Right lobe of liver (tissue), 6 donors: ENCODE measurements at places on chromosomes 12 and 14. TPM values are rescaled to one million over a fixed set of nuclear protein-coding genes. Genes with fewer than 3 reads are reported as not detected.

- no peak for DNase-seq
Observed at GRCh38 chr12:93404961-93405849, 27.5 kb downstream of the NUDT4 start.

DNA sequence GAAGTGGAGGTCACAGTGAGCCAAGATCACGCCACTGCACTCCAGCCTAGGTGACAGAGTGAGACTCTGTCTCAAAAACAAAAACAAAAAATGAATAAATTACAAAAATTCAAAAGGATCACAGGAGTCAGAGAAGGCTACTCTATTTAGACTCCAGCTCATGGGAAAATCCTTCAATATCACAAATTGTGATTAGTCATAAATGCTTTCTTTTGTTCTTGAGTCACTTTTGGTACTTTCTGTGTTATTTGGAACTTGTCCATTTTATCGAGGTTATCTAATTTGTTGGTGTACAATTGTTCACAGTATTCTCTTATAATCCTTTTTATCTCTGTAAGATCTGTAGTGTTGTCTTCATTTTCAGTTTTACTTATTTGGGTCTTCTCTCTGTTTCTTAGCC is 18.9 kb downstream of the ALDH2 start:
- no peak for DNase-seq

GRCh38 chr12:39581592-39581991 is 38.0 kb downstream of the ABCD2 start:
- no peak for DNase-seq

DNA sequence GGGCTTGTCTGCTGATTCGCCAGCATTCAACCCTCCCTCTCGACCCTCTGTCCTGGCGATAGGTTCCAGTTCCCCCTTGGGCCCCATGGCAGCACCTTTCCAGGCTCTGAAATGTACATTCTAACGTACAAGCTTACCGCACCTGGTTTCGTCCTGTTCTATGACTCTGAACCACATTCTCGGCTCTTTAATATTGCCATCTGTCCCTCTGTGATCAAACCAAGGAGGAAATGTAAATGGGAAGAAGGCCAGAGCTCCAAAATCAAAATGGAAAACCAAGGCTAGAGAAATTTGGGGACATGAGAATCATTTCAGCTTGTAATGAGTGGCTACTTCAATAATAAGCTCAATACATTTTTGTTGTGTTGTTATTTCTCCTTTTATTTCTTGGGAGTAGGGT is 117.2 kb downstream of the TTC7B start:
- DNase-seq, result no peak

GRCh38 chr12:65742018-65743010 is 82.0 kb upstream of the HMGA2 start:
- no peak for DNase-seq

GRCh38 chr14:54472315-54472714 is 16.5 kb downstream of the GMFB start:
- DNase-seq, result no peak

GRCh38 chr12:57816001-57816854 is 2.3 kb downstream of the AVIL start:
- no peak for DNase-seq

GRCh38 chr14:21867541-21867940 is 193.9 kb upstream of the OR4E1 start:
- no peak for DNase-seq

- no peak for DNase-seq
Observed at GRCh38 chr14:103221781-103222358, 98.6 kb downstream of the TNFAIP2 start.

DNA sequence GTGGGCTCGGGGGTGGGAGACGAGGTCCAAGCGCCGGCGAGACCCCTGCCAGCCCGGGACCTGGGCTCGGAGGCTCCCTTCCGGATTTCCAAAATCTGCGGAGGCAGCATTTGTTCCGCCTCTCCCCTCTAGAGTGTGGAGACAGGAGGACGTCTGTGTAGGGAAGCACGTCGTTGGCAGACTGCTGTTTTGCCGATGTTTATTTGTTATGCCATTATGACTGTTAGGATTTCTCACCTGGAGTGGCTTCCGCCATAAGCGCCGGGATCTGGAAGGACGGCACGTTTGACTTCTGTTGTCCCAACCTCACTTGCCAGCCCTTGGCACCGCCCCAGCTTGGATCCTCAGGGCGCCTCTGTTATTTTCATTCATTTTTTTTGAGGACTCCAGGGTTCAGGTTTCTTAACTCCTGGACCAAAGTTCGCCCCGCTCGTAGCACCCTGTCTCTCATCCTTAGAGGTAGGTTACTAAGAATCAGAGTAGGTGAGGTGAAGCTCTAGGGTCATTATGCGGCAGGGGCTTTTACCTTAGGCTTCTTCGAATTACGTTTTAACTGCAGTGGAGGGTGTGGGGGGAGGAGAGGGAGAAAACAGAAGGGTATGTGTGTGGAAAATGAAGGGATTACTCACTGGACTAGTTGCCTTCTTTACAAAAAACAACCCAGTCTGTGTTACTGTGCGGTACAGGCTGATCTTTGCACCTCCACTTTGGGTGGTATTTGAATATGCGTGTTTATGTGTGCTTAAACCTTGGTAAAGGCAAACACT is 547 bp upstream of the PYGL start:
- peak; percentile 68 for DNase-seq

GRCh38 chr12:69284131-69284530 is 44.8 kb downstream of the CPSF6 start:
- peak; percentile 86 for DNase-seq

GRCh38 chr12:106790020-106790419 is 15.5 kb downstream of the RIC8B start:
- no peak for DNase-seq

GRCh38 chr12:92253301-92253700 is 107.7 kb upstream of the BTG1 start:
- DNase-seq, result no peak

DNA sequence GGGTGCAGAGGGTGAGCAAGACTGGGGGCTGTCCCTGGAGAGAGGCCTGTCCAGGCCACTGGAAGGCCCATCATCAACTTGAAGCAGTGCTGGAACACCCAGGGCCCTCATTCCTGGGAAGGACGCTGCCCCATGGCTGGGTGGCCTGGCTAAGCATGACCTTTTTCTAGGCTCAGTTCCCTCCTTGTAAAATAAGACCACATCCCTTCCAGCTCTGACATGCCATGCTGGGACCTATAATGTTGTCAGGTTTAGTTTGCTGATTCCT is 62.8 kb downstream of the SYNE3 start:
- DNase-seq, result no peak

GRCh38 chr12:124715121-124715990 is 147.9 kb upstream of the NCOR2 start:
- no peak for DNase-seq

DNA sequence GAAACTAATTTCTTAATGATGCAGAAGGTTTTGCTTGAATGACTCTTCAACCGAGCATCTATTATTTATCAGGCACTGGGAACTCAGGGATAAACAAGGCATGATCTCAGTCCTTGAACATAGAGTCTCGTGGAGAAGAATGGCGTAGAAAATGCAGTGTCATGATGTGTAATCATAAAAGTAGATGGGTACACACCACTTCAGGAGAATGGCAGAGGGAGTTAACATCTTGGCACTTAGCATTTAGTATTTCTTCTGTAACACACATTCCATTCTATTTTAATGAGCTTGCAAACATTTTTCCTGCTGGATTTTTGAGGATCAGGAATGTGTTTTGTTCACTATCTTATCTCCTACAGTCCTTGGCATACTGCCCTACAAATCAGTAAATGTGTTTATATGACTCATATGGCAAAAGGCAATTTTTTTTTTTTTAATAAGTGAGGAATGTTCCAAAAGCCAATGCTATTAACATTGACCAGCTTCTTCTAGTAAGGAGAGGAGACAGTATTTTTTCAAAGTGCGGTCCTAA is 3.8 kb downstream of the TXNRD1 start:
- no peak for DNase-seq

- peak; percentile 61 for DNase-seq
Observed at GRCh38 chr12:2891240-2892053, 756 bp downstream of the TULP3 start.

DNA sequence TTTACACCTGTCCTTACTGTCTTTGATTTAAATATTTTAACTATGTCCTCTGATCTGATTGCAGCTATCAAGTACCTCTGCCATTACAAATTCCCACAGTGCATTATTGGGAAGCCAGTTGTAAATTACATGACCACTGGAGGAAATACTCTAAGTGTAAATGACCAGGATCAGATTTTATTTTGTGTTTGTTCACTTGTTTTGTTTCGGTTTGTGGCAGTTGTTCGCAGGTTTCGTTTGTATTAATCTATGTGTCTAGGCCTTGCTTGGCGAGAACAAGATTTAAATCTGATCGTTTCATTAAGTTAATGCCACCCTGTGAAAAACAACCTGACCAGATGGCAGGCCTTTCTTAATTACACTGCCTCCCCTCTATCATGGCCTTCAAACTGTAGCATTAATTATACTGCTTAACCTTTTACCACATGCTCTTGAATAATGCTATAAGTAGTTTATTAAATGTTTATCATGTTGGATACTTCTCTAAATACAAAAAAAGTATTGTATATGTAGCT is 990.1 kb downstream of the TMTC2 start:
- DNase-seq, result no peak

- DNase-seq, result no peak
Observed at GRCh38 chr14:30240018-30240417, 312.4 kb upstream of the PRKD1 start.

GRCh38 chr14:69152181-69152901 is 578 bp downstream of the DCAF5 start:
- DNase-seq, result no peak

DNA sequence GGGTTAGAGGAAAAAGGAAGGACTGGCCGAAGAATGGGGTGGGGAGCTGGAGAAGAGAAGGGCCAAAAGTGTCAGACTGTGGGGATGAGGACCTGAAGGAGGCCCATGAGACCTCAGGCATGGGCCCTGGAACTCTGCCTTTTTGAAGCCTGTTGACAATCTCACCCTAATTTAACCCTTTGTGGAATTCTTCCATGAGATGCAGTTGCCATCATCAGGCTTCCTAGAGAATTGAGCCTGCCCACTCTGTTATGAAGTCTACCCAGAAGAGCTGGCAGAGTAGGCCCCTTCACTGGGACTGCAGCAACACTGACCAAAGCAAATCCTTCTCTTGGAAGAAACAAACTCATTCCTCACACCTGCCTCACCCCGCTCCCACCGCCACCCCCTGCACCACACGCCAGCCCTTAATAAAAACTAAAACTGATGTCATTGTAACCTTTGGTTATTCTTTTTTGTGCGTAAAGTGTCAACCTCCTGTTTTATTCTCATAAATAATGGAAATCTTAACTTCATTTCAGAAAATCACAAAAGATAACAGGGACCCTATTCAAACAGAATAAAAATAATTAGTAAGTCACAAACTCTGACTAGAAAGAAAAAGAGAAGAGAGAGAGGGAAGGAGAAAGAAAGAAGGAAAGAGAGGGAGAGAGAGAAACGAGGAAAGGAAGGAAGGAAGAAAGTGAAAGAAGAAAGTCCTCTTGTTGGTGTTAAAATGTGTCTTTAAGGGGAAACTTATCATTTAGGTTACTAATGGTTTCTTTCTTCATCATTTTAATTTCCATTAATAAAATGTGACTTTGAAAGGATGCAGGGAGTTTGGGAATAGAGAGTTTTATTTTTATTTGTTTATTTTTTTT is 61.3 kb downstream of the CRADD start:
- no peak for DNase-seq

DNA sequence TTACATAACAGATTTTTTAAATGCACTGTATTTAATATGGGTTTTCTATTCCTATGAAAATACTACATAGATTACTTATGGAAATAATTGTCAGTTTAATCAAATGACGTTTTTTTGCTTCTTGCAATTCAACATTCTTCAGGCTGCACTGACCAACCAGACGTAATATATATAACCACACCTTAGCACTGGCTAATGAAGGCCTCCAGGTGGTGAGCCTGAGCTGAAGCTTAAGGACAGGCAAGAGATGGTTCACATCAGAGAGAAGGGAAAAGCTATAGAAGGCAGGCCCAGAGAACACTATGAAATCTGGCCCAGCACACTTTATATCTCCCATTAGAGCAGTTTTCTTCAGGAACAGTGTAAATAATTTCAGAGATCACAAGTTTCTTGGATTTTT is 2.8 kb upstream of the MDGA2 start:
- no peak for DNase-seq

DNA sequence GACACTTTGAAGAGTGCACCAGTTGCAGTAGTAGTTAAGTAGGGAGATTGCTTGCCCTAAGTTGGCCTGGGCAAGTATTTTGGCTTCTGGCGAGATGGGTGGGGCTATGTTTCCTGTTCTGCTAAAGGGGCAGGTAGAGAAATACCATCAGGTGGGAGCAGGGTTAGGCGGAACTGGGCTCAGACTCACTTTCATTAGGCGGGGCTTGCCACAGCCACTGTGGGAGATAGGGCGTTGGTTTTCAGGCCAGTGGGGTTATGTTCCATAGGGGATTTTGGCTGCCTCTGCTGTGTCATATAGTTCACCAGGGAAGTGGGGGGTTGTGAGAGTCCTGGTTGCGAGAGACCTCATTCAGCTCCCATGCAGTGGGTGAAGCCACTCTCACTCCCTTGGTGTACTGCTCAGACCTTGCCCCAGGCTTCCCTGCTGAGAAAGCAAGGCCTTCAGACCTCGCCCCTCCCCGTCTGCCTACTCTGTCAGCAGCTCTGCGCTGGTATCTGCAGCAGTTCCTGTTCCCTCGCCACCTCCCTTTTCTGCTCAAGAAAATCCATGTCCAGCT is 43.3 kb downstream of the AEBP2 start:
- DNase-seq, result peak; percentile 49

- no peak for DNase-seq
Observed at GRCh38 chr12:72957454-72957853, 685.3 kb downstream of the TRHDE start.

GRCh38 chr14:59313658-59314608 is 125.5 kb downstream of the DAAM1 start:
- peak; percentile 61 for DNase-seq

- DNase-seq, result peak; percentile 35
Observed at GRCh38 chr12:2890001-2890387, 697 bp upstream of the TULP3 start.

GRCh38 chr12:39467432-39467870 is 24.5 kb upstream of the KIF21A start:
- DNase-seq, result no peak

TESPA1 gene
- total RNA-seq, result 0.37 TPM

IRAK3 gene
- 7.0 TPM for total RNA-seq

MMAB gene
- 94.9 TPM for total RNA-seq

PIWIL1 gene
- not detected for total RNA-seq

SLC2A14 gene
- 1.4 TPM for total RNA-seq

MYF6 gene
- not detected for total RNA-seq

PNP gene
- total RNA-seq, result 22.1 TPM

PA2G4 gene
- total RNA-seq, result 79.7 TPM

NEUROD4 gene
- total RNA-seq, result not detected

TSHR gene
- total RNA-seq, result 0.37 TPM

VTI1B gene
- total RNA-seq, result 57.8 TPM

SLC25A21 gene
- 0.09 TPM for total RNA-seq
